ENCODE measurements at places on chromosomes 2 and 18.

- peak; percentile 39 for DNase-seq
Observed at GRCh38 chr18:68734308-68734707, 19.4 kb upstream of the TMX3 start.

GRCh38 chr2:163573652-163574051 is 162.2 kb downstream of the FIGN start:
- no peak for DNase-seq

GRCh38 chr2:191263050-191263449 is 17.8 kb downstream of the MYO1B start:
- DNase-seq, result no peak

GRCh38 chr18:48868468-48869466 is 82.0 kb downstream of the SMAD7 start:
- no peak for DNase-seq

DNA sequence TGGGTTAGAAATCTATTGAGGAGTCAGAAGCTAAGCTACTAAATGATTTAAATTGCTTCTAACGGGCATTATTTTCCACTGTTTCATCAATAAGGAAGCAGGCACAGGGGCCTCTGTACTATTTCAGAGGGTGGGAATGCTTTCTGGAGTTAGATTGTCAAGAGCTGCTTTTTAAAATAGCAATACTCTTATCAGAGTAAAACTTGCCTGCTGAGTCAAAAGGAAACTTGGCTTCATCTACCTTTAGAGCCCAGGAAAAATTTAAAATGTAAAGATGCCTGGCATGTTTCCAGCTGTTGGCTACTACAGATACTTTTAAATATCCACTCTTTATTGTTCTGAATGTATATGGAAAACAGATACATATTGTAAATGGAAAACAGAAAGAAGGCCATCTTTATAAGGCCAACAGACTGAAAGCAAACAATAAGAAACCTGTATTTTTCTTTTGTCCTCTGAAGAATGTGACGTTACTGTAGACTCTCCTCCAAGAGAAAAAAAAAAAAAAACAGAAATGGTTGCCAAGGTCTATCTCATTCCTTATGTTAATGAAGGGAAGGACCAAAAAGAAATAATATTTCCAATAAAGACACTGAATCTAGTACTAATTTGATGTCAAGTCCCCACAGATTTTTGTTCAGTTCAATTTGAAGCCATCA is 79.1 kb downstream of the FIGN start:
- no peak for DNase-seq

DNA sequence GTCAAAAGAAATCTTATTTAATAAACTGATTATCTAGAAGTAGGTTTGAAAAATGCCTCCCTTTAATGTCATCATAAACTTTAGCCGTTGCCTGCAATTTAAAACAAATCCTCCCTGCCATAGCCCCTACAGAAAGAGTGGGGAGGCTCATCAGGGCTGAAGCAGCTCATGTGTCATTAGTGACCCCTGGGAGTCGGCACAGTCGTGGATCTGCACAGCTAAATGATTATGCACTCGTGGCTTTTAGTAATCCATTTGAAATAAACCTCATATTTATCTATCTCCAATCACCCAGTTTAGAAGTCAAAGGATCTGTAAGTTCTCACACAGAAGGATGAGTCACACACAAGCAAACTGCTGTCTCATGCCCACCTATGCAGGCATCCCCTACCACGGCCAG is 277.3 kb downstream of the SS18 start:
- DNase-seq, result no peak

DNA sequence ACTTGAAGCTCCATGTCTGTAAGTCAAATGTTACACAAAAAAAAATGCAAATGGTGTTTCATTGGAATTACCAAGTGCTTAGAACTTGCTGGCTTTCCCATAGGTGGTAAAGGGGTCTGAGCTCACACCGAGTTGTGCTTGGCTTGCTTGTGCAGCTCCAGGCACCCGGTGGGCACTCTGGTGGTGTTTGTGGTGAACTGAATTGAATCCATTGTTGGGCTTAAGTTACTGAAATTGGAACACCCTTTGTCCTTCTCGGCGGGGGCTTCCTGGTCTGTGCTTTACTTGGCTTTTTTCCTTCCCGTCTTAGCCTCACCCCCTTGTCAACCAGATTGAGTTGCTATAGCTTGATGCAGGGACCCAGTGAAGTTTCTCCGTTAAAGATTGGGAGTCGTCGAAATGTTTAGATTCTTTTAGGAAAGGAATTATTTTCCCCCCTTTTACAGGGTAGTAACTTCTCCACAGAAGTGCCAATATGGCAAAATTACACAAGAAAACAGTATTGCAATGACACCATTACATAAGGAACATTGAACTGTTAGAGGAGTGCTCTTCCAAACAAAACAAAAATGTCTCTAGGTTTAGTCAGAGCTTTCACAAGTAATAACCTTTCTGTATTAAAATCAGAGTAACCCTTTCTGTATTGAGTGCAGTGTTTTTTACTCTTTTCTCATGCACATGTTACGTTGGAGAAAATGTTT is 97.9 kb upstream of the IL1R2 start:
- peak; percentile 49 for DNase-seq

- DNase-seq, result no peak
Observed at GRCh38 chr2:9118383-9118960, 88.1 kb upstream of the ASAP2 start.

DNA sequence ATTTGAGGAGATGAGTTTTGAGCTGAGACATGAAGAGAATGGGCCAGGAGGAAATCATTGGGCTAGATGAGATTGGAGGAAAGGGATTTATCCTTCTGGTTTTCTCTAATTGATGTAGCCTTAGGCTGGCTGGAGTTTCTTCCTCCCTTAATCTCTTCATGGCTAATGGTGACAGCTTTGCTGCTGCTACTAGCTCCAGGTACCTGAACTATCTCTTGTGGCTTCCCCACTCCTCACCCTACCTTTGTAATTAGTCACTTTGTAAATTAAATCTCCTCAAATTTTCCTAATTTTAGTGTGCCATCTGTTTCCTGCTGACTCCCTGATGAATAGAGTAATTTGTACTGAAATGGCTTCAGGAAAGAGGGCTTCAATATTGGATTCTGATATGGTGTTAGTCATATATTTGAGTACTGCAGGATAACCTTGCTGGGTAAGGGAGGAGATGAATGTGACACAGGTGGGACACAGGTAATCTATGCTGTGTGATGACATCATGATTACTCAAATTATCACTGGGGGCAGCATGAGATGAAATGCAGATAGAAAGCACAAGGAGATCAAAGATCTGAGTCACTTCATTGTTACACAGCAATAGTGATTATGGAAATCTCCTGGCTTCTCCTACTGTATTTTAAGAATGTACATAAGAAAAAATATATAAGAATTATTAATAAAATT is 1134.1 kb upstream of the DDX18 start:
- no peak for DNase-seq

DNA sequence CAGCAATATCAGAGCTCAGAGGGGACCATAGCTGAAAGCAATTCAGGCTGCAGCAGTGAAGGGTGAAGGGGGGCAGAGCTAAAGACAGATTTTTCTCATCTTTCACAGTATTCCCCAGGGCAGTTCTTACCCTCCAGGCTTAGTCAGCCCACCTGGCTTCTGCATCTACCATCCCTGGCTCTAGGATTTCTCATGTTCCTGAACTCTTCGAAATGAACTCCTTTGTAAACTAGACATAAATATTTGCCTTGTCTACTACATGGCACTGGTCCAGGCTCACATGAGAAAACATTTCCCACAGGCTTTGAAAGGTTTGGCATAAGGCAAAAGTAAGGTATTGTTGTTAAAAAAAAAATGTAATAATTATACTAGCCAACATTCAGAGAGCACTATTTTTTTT is 23.6 kb upstream of the NEB start:
- DNase-seq, result no peak

DNA sequence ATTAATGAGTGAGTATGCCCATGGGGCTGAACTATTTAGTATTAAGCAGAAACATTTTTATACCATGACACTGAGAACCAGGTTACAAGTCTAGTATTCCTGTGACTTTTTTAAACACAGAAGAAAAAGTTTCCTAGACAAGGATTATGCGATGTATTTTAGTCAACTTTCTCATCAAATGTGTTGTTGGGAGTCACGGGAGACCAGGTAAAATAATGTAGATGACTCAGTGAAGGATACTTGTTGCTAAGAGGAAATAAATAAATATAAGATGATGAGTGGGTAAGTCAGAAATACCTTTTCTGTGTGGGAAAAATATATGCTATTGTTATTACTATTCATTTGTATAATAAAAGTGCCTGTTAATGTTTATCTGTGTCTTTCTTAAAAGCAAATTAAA is 23.4 kb downstream of the MBD5 start:
- DNase-seq, result no peak

- DNase-seq, result no peak
Observed at GRCh38 chr18:61545281-61546245, 212.3 kb downstream of the CDH20 start.

GRCh38 chr2:72750466-72750865 is 75.4 kb downstream of the EXOC6B start:
- no peak for DNase-seq

DNA sequence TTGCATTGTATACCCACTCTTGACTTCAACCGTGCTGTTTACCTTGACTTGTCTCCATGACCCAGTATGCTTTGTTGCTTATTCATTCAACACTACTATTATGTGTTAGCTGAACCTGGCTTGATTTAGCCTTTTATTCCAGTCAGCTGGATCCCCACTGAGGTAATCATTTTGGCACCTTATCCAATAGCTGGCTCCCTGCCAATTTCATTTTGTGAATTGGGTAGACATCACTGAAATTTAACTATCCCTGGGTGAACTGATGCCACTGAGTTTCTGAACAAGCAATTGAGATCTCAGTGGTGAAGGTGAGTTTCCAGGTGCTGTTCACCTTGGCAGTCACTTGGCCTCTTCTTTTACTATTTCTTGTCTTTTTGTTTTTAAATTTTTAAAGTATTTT is 584.3 kb downstream of the ADCYAP1 start:
- DNase-seq, result no peak

DNA sequence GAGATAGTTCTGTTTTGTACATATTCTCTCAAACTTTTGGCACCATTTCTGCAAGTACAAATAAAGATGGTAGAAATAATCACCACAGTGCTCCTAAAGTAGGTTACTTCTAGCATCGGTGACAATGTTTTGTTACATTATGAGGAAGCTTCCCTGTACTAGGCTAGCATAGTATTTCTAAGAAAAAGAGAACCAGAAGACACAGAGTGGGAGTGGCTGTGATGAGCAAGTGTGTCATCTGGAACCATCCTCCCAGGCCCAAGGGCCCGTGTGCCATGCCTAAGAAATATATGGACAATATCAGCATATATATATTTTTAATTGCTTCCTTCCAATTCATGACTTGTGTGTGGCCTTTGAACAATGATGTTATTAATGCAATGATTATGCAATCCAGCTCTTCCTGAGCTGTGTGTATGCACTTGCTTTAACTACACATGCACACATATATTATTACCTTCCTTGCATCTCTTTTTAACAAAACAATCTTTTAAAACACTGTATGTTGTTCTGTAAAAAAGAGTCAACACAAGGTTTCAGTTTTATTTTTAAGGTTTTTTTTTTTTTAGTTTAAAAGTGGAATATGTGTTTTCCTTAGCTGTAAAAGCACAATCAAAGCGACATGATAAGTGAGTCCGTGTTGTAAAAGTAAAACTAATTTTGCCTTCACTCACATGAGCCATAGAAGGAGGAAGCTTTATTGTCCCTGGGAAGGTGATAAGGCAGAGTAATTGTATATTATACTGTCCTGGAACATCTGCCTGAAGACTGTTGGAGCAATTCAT is 303.9 kb downstream of the ZNF407 start:
- no peak for DNase-seq

DNA sequence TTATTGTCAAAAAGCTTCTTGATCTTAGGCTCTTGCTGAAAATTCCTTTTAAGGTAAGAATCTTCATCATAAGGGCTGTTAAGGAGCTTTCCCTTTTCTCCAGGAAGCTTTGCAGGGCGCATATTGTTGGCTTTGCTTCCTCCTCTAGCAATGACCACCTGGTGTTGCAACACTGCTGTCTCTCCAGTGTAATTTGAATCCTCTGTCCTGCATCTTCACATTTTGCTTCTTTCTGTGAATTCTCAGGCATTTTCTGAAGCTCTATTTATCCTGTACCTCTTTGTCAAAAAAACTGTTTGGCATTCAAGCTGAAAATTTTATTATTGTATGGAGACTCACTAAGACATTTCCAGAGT is 533.1 kb upstream of the CHAC2 start:
- no peak for DNase-seq

- peak; percentile 39 for DNase-seq
Observed at GRCh38 chr2:187842978-187843847, 289.0 kb upstream of the TFPI start.

- no peak for DNase-seq
Observed at GRCh38 chr2:168200930-168201583, 46.3 kb downstream of the STK39 start.

GRCh38 chr2:139529080-139529479 is 748.9 kb upstream of the NXPH2 start:
- DNase-seq, result no peak

- DNase-seq, result no peak
Observed at GRCh38 chr2:236962816-236963215, 122.9 kb upstream of the COPS8 start.

DNA sequence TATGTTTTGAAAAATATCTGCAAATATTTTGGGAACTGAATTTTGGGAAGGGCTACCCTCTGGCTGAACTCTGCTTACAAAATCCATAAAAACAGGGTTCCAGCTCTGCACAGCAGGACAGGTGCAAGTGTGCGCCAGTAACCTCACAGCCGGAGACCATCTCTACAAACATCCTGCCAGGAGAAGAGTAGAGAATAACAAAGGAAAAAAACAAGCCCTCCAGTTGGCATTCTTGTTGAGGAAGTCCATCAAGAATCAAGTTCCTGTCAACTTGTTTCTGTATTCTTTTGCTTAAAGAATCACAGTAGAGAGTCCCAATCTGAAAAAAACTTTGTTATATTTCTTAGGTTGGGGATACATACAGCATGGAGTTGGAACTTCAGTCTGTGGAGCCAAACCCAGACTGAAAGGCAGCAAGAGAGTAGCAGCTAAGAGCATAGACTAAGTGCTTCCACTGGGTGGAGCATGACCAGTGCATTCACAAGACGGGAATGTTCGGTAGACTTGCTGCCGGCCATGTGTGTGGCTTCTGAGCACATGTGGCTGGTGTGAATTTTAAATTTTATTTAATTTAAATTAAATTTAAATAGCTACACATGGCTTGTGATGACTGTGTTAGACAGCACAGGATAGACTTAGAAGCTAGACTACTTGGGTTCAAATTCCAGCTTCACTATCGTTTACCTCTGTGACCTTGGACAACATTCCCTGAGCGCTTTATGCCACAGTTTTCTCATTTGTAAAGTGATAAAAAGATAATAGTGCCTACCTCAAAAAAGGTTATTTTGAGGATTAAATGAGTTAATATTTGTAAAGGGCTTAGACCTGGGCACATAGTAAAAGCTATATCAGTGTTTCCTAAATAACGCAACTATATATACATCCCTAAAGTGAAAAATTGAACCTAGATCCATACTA is 41.9 kb downstream of the SPTBN1 start:
- DNase-seq, result no peak

GRCh38 chr2:100589527-100589926 is 26.7 kb downstream of the PDCL3 start:
- no peak for DNase-seq

GRCh38 chr18:65124633-65125032 is 626.2 kb upstream of the CDH7 start:
- DNase-seq, result no peak
